ENCODE measurements at places on chromosomes 5 and 9.

DNA sequence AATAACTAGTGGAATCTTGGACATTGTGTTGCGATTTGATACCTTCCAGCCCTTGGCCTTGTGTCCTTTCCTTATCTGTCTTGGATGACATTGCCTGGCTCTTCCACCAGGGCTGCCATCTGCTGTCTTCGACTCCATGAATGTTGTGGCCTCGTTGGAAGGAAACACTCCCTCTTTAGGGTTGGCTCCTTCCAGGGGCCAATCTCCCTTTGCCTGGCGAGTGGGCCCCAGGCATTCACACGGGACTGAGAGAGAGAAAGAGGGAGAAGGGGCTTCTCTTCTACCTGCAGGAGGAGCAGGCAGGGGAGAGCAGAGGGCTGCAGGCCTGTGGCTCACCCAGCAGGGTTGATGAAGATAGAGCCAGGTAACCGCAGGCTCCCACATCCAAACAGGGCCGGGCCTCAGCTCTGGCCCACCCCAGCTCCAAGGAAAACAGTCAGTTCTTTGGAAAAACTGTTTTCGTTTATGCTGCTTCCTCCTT, 31.3 kb downstream of the FGF1 start:
- no peak for DNase-seq

GRCh38 chr9:76433406-76433805, 25.6 kb upstream of the GCNT1 start:
- no peak for DNase-seq

- peak; percentile 90 for DNase-seq
These were observed 61.9 kb downstream of the PIK3R1 start for GRCh38 chr5:68277431-68277830.

GRCh38 chr5:164998590-164998989, 1493.2 kb downstream of the MAT2B start:
- DNase-seq = no peak

- DNase-seq = no peak
These were observed 38.6 kb downstream of the HMGCS1 start for GRCh38 chr5:43274435-43275114.

GRCh38 chr5:170338933-170339779, 41.6 kb upstream of the LCP2 start:
- no peak for DNase-seq

GRCh38 chr9:91680106-91680505, 256.5 kb upstream of the NFIL3 start:
- peak; percentile 6 for DNase-seq

GRCh38 chr9:92590377-92590776, 54.6 kb upstream of the ECM2 start:
- DNase-seq = no peak

GRCh38 chr9:121199921-121200320, 1.7 kb downstream of the RAB14 start:
- DNase-seq = peak; percentile 28

GRCh38 chr5:91443023-91443422, 59.9 kb upstream of the ARRDC3 start:
- peak; percentile 72 for DNase-seq

DNA sequence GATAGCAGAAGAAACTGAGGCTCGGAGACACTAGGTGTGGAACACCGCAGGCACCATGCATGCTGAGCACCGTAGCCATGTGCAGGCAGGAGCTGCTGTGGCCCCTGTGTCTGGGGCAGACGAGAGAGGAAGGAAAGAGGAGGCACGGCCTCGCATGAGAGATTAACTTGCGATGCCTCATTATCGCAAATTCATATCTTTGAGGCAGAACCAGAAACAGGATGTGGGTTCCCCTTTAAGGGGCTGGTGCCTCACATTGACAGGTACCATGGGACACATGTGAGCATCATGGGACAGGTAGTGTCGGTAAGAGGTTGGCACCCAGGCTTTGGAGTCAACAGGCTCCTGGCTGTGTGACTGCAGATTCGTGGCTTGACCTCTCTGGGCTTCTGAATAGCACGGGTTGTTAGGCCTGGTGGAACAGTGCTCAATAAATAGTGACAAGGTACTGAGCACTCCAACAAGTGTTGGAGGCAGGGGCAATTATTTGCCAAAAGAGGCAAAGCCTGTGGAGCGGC, 40.8 kb downstream of the NAIF1 start:
- DNase-seq = no peak

- no peak for DNase-seq
These were observed 461.1 kb upstream of the NUDT12 start for GRCh38 chr5:104023739-104024138.

DNA sequence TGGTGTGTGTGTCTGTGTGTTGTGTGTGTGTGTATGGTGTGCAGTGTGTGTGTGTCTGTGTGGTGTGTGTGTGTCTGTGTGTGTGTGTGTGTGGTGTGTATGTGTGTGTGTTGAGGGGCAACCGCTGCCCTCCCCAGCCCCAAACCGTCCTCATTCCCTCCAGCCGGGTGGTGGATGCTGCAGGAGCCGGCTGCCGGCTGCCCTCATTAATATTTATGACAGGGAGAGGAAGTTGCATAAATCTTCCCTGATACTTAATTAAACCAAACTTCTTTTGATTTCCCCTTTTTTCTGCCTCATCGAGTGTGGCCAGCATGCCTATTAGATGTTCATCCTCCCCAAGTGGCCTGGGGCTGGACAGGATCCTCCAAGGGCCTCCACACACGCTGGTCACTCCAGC, 121.4 kb upstream of the MVB12B start:
- no peak for DNase-seq

DNA sequence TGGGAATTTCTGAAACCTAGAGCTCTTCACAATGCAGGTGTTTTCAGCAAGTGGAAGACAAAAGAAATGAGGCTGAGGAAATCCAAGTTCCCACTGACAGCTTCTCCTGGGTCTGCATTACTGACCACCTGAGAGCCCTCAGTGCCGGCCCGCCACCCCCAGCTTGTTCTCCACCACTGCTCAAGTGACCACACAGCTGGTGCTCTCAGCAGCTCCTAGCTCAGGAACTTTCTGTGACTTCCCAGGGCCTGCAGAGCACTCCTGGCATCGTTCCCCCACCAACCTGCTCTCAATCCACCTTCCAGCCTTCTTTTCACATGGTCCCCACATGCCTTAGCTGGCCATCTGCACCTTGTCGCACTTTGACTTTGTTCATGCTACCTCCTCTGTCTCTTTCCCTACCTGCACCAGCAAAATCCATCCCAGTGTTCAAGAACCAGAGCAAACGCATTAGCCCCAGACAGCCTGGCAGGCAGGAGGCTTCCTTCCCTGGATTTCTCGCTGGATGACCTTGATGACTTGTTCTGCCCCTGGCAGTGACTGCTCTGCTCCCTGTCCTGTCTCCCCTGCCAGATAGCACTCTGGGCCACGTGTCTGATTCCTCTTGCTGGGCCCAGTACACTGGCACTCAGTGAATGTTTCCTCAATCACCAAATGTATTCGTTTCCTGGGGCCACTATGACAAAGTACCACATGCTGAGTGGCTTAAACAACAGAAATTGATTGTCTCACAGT, 35.1 kb upstream of the NANS start:
- DNase-seq = no peak

DNA sequence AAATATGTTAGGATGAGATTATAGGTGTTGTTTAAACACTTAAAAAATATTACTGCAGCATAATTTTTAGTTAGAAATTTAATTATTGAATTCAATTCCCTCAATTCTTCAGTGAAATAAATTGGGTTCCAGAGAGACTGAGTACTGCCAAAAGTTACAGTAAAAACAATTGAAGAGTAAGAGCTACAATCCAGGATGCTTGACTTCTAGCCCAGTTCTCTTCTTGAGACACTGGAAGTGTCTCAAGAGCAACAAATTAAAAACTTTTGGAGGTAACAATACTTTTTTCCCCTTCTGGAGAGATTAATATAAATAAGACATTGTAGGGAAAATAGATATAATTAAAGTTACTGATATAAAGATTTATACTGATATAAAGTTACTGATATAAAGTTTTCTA, 8.3 kb downstream of the ITGA1 start:
- no peak for DNase-seq

- no peak for DNase-seq
These were observed 257.2 kb downstream of the KIF4B start for GRCh38 chr5:155270725-155271124.

GRCh38 chr9:99931155-99931840, 24.8 kb downstream of the STX17 start:
- DNase-seq = no peak

- DNase-seq = no peak
These were observed 51.0 kb downstream of the DOCK2 start for GRCh38 chr5:169688106-169688505.

DNA sequence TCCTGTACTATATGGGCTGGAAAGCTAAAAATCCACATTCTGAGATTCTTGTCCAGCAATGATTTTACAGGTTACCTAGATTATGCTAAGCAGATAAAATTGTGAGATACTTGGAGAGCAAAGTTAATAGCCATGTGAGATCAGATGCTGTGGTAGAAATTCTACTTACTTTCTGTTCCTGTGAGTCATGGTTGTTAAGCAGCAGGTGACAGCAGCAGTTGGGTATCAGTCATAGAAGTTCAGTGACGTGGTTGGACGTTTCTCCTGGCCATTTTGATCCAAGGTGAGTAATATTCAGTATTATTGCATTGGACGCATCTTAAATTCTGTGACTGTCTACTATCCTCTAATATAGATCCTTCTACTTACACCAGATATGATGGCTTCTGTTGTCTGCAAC, 524.5 kb downstream of the TMEM38B start:
- DNase-seq = peak; percentile 42

DNA sequence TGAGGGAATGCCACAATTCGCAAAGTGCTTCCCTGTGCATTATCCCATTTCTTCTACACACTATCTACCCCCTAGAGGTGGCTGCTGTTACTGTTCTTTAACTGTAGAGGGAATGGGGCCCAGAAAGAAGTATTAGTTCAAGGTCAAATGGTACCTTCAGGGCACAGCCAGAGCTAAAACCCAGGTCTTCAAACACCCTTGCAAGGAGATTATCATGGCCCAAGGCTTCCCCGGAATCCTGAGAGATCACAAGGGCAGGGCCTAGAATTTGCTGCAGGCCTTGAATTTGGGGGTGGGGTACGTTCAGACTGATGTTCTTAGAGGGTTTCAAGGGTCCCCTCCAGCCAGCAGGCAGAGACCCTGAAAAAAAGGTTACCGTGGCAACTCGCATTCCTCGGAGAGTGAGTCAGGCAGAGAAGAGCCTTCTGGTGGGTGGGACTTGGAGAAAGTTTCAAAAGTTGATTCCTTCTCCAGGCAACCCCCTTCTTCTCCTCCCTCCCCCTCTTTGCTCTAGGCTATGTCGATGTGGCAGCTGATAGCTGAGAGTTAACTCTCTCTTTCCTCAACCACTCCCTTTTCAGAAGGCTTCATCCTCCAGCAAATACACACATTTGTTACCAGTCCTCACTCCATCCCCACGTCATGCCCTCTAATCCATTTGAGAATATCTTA, 1.9 kb downstream of the SPARC start:
- peak; percentile 77 for DNase-seq

- DNase-seq = no peak
These were observed 17.5 kb upstream of the IQGAP2 start for GRCh38 chr5:76385540-76385939.

DNA sequence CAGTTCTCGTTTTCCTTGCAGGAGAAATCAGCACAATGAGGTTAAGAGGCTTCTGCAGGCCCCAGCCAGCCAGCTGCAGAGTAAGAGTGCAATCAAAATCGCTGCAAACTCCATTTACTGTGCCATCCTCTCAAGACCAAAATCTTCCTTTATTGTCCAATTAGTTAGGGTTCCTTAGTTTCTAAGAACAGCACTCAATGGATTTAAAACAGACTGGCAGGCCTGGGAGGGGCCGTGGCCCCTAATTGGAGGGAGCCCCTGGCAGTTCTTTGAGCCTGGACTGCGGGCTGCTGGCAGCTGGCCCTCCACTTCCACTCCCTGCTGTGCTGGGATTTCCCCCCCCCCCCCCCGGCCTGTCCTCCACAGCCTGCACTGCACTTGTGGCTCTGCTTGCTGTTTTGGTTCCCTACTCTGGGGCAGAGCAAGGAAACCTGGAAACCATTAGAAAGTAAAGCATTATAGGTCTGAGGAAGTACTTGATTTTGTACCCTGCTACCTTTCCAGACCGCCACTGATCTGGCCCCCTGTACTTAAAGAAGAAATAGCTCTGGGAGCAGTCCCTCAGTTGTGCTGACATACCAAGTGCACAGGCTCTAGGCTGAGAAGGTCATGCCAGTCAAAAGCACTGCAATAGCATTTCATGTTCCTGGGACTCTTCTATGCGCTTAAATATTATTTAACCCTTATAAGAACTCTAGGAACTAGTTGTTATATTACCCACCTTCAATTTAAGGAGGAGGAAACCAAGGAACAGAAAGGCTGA, 129.0 kb downstream of the APBA1 start:
- peak; percentile 9 for DNase-seq

GRCh38 chr5:141632650-141633049, 4.0 kb downstream of the HDAC3 start:
- peak; percentile 33 for DNase-seq

DNA sequence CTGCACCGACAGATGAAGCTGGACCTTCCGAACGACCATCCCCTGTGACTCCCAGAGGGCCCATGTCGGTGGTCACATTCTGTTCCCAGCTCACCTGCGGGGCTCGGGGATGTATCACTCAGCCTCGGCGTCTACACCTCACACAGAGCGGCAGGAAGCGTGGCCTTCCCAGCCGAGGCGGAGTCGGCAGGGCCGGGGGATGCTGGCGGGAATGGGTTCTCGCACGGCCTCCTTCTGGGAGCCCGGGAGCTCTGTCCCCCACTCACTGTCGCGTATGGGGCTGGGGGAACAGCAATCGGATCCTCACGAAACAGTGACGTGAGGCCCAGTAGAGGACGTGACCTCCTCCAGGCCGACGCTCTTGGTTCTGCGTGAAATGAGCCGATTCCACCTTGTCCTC, 20.4 kb downstream of the NACC2 start:
- DNase-seq = no peak

DNA sequence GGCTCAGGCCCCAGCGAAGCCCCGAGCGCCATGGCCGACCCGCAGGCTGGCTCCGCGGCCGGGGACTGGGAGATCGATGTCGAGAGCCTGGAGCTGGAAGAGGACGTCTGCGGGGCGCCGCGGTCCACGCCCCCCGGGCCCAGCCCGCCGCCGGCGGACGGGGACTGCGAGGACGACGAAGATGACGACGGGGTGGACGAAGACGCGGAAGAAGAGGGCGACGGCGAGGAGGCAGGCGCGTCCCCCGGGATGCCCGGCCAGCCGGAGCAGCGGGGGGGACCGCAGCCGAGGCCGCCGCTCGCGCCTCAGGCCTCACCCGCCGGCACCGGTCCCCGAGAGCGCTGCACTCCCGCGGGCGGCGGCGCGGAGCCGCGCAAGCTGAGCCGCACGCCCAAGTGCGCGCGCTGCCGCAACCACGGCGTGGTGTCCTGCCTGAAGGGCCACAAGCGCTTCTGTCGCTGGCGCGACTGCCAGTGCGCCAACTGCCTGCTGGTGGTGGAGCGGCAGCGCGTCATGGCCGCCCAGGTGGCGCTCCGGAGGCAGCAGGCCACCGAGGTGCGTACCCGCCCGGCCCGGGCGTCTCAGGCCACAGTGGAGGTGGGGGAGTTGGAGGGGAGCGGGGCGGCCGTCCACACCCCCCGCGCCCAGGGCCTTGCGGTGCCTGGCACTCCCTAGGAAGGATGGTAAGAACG, 1.6 kb downstream of the DMRT2 start:
- peak; percentile 45 for DNase-seq

GRCh38 chr9:136051837-136052471, 43.1 kb downstream of the NACC2 start:
- DNase-seq = peak; percentile 96

- no peak for DNase-seq
These were observed 14.1 kb upstream of the RPL26L1 start for GRCh38 chr5:172945151-172945550.

- DNase-seq = no peak
These were observed 368 bp downstream of the SURF1 start for GRCh38 chr9:133355881-133356357.

Data from kidney tubule cell (primary cell).